AG04449 (cell line): ENCODE measurements at places on chromosomes 4 and X.
A peak's percentile ranks its signal among the peaks of the same experiment; 100 is the strongest.

GRCh38 chrX:5057786-5058185 is 1170.9 kb downstream of the NLGN4X start:
- peak; percentile 12 for DNase-seq

DNA sequence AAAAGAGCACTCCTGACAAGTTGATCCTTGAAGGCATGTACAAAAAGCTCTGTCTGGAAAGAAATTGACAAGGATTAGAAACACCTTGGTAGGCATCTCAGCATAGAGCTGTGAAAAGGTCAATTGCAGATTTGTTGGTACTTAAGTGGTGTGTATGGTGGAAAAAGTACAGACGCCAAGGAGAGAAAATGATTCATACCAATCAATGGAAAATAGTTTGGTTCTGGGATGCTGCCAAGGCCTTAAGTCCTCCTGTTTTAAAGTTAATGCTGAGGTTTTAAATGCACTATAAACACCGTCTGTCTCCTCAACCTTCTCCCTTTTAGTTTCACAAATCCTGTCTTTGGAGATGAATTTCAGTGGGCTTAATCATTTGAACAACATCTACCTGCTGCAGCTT is 524.1 kb downstream of the IL15 start:
- DNase-seq, result no peak

DNA sequence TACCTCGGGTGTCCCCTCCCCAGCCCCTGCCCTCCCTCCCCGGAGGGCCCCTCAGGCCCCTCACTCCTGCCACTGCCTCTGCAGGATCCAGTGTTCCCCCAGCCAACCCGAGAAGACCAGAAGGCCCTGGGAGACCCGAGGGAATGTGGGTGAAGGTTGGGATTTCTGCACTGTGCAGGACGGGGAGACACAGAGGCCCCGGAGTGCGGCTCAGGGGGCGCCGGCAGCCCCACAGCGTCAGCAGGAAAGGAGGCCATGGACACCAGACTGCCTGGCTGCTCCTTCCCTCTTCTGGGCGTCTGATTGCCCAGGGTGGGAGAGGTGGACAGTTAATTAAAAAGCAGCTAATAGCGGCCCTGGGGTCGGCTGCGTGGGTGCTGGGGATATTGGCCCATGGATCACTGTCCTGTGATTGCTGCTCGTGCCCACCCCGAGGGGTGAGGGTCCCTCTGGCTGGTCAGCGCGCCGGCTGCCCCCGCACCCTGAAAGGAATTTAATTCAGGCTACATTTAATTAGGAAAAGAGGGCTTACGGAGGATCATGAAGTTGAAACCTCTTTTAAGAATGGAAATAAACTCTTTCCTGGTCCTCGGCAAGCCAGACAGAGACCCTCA is 57.8 kb upstream of the NKX1-1 start:
- DNase-seq, result no peak

DNA sequence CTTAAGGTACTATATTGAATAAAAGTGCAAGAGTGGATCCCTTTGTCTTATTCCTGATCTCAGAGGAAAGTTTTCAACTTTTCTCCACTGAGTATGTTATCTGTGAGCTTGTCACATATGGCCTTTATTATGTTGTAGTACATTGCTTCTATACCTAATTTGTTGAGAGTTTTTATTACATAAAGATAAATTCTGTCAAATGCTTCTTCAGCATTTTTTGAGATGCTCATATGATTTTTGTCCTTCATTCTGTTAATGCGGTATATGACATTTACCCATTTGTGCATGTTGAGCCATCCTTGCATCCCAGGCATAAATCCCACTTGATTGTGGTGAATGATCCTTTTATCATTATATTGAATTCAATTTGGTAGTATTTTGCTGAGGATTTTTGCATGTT is 11.0 kb downstream of the SLC25A31 start:
- no peak for DNase-seq

GRCh38 chr4:96742332-96743014 is 902.6 kb downstream of the PDHA2 start:
- no peak for DNase-seq

- DNase-seq, result no peak
Observed at GRCh38 chr4:111945014-111945413, 200.2 kb upstream of the FAM241A start.

GRCh38 chr4:108029016-108029720 is 39.5 kb downstream of the HADH start:
- DNase-seq, result no peak

DNA sequence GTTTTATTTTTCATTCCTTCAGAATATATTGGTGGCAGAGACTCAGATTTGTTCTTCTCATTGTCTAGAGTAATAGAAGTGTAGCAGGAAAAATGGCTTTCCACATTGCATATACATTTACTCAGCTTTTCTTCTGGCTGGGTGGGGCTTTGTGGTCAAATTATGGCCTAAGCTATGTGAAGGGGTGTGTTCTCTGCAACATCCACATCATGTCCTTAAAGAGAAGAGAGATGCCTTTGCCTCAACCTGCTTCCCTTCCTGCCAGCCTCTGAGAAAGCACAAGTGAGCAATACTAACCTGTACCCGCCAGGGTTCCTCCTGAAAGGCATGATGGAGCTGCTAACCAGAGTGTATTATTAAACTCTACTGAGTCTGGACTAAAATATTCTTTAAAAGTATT is 695.6 kb upstream of the FAM241A start:
- no peak for DNase-seq

DNA sequence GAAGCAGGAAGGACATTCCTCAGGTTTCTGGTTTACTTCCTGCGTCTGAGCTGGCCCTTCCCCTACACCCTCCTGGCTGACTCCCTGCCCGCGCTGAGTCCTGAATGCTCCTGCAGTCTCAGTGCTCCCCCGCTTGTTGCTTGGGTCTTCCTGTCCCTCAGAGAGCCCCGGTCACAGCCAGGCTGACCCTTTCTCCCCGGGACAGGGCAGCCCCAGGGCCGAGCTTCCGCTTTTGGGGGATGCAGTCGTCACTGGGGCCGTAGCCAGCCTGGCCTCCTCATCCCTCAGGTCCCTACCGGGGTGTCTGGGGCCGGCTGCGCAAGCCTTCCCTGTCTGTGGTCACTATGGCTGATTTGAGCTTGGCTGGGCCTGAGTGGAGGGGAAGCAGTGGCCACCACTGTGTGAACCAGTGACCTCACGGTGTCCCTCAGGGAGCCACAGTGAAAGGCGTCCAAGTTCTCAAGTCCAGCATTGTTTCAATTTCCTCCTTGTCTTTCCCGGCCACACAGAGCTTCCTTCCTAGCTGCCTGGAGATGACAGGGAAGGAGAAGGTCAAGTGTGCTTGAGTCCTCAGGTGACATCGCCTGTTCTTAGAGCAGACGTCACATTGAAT is 34.1 kb upstream of the ASMTL start:
- DNase-seq, result no peak

GRCh38 chr4:54082168-54082567 is 17.8 kb upstream of the CHIC2 start:
- DNase-seq, result peak; percentile 96

DNA sequence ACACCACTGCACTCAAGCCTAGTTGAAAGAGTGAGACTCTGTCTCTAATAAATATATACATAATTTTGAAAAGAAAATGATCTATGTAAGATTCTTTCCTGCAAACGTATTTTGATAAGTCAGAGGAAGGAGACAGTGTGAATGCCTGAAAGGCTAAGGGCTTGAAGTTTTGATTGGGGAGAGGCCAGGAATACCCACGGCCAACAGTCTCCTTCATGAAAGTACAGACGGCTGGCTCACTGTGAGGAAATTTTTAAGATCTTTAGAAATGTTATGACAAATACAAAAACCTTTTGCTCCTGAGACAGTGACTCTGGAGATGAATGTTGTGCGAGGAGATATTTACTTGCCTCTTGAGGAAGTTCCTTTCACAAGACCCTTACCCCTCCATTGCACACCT is 111.4 kb upstream of the KLHL13 start:
- no peak for DNase-seq

- DNase-seq, result no peak
Observed at GRCh38 chr4:158580064-158580463, 58.4 kb downstream of the RXFP1 start.

DNA sequence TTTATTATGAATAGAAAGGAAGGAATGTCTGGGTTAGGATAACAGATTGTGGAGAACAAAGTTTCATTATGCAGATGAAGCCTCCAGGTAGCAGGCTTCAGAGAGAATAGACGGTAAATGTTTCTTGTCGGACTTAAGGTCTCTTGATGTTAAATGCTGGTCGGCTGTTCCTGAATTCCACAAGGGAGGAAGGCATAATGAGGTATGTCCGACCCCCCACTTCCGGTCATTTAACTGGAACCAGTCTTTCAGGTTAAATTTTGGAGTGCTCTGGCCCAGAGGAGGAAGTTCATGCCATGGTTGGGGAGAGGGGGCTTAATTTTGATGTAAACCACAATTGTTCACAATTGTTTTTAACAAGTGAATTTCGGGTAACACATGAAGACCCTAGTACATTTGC is 158.1 kb upstream of the VCX3A start:
- DNase-seq, result no peak

DNA sequence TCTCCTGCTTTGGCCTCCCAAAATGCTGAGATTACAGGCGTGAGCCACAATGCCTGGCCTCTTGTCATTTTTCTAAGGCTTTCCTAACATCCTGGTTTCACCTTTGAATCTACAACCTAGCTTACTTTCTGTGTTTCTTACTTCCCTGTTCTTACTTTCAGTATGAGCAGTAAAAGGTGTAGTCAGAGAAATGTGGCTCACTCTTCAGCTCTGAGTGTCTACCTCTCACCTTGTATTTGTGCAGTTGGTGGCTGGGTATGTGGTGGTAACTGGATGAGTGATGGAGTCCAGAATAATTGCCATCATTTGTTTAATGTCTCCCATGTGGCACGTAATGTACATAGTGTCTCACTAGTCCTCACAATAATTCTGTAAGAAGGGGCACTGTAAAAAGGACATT is 19.1 kb upstream of the CXCL11 start:
- no peak for DNase-seq
